ENCODE measurements at places on chromosomes 12 and 14. TPM values are rescaled to one million over a fixed set of nuclear protein-coding genes. Genes with fewer than 3 reads are reported as not detected.

DNA sequence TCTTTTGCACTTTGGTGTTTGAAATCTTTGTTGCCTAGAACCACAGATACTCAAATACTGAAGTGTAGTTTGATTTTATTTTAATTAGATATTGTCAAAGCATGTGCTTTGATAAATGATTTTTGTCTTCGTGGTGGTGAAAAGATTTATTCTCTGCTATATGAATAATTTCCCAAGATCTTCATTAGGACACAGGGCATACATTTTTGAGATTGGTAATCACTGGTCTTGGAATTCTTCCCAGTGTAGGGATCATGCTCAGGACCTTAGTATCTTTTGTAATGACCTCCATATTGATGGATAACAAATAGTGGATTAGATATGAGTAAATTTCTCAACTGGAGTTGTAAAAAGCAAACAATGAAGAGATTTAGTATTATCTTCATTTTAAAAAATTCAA, 28.2 kb downstream of the TBK1 start:
- DNase-seq: no peak

DNA sequence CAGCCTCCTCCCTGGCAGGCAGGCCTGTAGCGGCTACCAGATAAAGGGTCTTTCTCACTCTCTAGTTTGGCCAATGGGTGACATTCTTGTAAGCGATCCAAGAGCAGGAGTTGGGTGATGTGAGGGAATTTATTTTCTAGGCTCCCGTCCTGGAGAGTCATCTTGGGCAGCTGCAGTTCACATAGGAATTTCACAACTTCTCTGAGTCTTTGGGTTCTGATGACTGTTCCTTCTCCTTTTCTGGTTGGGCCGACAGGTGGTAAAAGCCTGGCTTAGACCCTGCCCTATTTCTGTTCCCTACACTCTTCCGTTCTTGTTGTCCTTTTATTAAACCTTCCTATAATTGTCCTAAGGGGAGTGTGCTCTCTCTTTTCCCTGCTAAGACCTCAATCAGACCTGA, 42.6 kb upstream of the POC1B start:
- DNase-seq: no peak

- DNase-seq: no peak
Observed at GRCh38 chr12:105841840-105842239, 296.9 kb downstream of the NUAK1 start.

- peak; percentile 58 for DNase-seq
Observed at GRCh38 chr14:38721822-38722431, 381.1 kb downstream of the SEC23A start.

B4GALNT3 gene
- total RNA-seq: 14.1 TPM

DNA sequence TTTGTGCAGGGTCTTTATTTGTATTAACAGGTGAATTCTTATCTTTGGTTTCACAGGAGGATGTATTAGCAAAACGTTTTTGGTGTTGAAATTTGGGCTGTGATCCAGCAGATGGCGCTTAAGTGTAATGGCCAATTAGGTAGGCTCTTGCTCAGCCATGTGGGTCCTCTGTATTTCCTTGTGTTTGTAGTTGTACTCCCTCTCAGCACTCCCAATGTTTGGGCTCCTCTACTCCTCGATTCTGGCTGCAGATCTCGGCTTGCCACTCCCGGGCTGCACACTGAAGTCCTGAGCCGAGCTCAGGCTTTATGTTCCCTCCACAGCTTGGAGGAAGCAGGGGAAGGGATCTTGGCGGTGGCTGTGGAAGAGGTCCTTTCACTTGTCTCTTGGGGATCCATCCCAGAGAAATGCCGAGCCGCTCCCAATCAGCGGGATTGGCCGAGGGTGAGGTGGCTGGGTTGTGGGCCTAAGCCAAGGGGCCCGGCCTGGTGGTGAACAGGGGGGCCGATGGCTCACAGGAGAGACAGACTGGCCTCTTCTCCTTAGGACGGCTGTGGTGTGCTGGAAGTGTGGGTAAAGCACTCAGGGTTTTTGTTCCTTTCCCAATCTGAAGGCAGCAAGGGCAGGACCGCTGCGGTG, 133.7 kb downstream of the AEBP2 start:
- no peak for DNase-seq

INSM2 gene
- total RNA-seq: not detected

- no peak for DNase-seq
Observed at GRCh38 chr12:1668833-1669543, 21.9 kb upstream of the ADIPOR2 start.

ANG gene
- total RNA-seq: 39.4 TPM

GRCh38 chr14:94919896-94920295, 150.0 kb upstream of the GSC start:
- no peak for DNase-seq

PPP1R12A gene
- 84.3 TPM for total RNA-seq

ACVR1B gene
- total RNA-seq: 19.8 TPM

- DNase-seq: no peak
Observed at GRCh38 chr14:30118992-30119640, 191.5 kb upstream of the PRKD1 start.

DHRS4L2 gene
- total RNA-seq: 19.6 TPM

DNA sequence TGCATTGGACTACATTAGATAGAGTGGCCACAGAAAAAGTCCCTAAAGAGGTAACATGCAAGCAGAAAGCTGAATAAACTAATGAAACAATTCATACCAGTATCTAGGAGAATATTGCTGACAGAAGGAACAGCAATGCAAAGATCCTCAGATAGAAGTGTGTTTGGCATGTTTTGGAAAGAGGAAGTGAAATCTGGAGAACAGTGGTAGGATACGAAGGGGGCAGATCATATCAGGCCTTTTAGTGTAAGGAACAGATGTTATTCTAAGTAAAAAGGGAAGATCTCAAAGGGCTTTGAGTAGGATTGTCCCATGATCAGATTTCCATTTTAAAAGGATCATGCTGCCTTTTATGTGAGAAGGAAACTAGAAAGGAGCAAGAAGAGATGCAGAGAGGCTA, 342.9 kb downstream of the PAWR start:
- DNase-seq: no peak

- DNase-seq: no peak
Observed at GRCh38 chr12:17062267-17063036, 456.5 kb upstream of the LMO3 start.

DNA sequence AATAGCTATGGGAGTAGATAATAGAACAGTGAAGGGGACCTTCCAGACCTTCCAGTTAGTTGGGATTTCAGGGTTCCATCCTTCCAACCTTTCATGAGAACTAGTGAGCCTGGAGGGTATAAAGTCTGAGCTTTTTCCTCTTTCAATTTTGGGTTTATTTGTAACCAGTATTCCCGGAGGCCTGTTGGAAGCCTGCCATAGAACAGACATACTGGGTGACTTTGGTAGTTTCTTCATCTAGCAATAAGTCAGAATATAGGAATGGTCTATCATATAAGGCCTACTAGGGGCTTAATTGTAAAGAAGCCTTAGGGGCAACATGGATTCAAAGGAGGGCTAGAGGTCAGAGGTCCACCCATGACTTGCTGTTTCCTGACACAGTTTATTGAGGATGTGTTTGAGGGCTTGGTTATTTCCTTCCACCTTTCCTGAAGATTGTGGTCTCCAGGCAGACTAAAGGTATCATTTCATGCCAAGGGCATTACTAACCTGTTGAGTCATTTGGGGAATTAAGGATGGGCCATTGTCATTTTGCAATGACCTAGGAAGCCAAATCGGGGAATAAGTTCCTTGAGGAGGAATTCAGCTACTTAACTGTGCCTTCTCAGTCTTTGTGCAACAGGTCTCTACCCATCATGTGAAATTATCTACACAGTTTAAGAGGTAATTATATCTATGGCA, 410.3 kb downstream of the SLC6A15 start:
- no peak for DNase-seq

DLGAP5 gene
- not detected for total RNA-seq

DNA sequence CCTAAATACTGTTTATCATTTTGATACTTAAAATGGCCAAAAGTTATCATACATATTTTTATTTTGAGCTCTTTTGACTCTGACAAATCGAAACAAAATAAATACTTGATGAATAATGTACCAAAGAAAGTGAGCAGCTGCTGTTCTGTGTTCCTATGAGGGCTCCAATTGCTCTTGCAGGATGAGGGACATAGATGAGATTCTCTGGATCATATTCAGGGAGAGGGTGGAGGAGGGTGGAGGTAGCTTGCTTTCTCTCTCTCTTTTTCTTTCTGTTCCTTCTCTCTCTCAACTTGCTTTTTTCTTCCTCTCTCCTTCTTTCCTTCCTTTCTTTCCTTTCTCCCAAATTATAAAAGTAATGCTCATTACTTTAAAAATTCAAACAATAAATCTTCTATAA, 8.9 kb upstream of the MYH7 start:
- DNase-seq: no peak

GRCh38 chr14:95123891-95124579, 33.3 kb downstream of the DICER1 start:
- peak; percentile 45 for DNase-seq

DNA sequence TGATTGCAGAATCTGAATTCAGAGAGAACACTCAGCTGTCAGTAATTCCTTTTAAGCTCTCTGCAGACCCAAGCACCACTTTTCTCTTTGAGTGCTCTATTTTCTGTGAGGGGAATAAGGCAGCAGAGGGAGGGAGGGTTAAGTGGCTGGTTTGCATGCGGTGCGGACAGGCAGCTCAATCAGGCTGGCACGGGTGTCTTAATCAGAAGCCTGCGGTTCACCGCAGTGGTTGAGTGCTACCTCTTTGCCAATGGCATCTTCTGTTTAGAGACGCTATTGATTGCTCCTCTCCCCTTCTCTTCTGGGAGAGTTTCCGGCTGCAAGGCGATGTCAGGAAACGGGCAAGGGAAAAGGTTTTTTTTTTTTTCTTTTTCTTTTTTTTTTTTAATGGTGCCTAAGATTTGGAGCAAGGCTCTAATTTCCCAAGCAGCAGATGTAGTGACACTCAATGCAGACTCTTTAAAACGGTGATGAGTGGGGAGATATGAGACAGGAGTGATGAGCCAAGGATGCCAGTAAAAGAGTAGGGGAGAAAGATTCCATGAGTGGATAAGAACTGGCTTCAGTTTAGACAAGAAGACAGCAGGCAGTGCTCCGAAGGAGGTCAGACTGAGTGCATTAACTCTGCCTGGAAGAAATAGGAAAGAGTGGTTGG, 533.7 kb upstream of the SEL1L start:
- no peak for DNase-seq

GRCh38 chr14:25431211-25432076, 381.5 kb upstream of the STXBP6 start:
- no peak for DNase-seq

DNA sequence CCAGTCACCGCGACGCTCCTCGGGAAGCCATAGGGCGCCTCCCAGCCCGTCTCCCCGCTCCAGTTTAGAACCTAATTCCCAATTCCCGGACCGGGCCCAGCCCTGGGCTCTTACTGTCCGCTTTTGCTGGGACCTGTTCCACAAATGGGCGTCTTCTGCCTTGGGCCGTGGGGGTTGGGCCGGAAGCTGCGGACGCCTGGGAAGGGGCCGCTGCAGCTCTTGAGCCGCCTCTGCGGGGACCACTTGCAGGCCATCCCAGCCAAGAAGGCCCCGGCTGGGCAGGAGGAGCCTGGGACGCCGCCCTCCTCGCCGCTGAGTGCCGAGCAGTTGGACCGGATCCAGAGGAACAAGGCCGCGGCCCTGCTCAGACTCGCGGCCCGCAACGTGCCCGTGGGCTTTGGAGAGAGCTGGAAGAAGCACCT, 797 bp downstream of the UNG start:
- DNase-seq: peak; percentile 56

NID2 gene
- total RNA-seq: 61.4 TPM

- DNase-seq: peak; percentile 70
Observed at GRCh38 chr14:90726656-90727055, 89.6 kb downstream of the TTC7B start.

PRB2 gene
- total RNA-seq: not detected

RD3L gene
- not detected for total RNA-seq

- DNase-seq: no peak
Observed at GRCh38 chr12:57604992-57605810, 577 bp downstream of the DTX3 start.

DNA sequence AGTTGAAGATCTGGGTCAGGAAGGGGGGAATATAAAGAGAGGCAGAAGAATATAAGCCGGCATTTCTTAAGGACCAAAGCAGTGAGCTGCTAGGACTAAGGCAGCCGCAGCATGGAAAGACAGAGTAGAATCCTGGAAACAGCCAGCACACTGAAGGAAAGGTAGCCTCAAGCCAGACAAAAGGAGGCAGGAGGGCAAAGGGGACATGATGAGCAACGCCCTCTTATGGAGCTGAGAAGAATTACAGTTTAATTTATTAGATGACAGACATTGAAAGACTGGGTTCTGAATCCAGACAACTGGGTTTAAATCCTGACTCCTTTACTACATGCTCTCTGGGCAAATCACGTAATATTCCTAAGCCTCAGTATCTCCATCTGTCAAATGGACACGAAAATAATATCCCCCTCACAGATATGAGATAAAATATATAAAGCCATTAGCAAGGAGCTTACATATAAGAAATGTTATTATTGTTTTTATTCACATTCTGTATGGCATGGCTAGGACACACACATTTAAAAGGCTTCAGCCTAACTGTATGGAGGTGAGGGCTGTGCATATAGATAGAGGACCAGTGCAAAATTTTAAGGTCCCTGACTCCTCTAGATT, 8.1 kb upstream of the PCED1B start:
- DNase-seq: no peak

CFAP251 gene
- total RNA-seq: 5.4 TPM

ERBB3 gene
- total RNA-seq: 96.7 TPM

DNA sequence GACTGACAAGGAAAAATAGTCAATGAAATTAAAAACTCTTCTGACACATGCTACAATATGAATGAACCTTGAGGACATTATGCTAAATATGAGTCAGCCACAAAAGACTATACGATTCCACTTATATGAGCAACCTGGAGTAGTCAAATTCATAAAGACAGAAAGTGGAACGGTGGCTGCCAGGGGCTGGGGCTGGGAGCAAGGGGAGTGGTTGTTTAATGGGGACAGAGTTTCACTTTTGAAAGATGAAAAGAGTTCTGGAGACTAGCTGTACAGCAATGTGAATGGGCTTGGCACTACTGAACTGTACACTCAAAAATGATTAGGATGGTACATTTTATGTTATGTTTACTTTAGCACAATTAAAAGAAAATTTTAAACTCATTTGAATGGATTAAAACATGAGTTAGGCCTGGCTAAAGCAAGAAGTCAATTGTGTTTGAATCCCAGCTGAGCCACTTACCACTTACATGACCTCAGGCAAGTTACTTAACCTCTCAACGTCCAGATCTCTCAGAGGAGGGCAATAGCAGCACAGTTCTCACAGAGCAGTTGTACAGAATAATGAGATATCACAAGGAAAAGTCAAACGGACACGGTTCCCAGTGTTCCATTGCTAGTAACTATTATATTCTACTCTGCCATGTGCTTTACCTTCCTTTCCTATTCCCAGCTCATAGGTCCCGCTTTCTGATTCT, 102.5 kb downstream of the SPTSSA start:
- DNase-seq: no peak

CLEC7A gene
- total RNA-seq: 13.5 TPM

GRCh38 chr14:76904100-76904739, 78.0 kb downstream of the LRRC74A start:
- DNase-seq: no peak
